ENCODE measurements at places on chromosomes 1 and 21. TPM values are rescaled to one million over a fixed set of nuclear protein-coding genes. Genes with fewer than 3 reads are reported as not detected.

Gene HPDL
- total RNA-seq = 1.9 TPM

Gene MCOLN2
- 1.2 TPM for total RNA-seq

Gene HFM1
- not detected for total RNA-seq

Gene AK5
- not detected for total RNA-seq

Gene ACTA1
- total RNA-seq = not detected

Gene OR2T35
- not detected for total RNA-seq

Gene SMG5
- 53.5 TPM for total RNA-seq

Gene NBL1
- 114 TPM for total RNA-seq

Gene PPOX
- 7.5 TPM for total RNA-seq

Gene DISP3
- total RNA-seq = under 0.01 TPM

Gene CRYAA
- total RNA-seq = not detected

Gene CBR1
- total RNA-seq = 134 TPM

Gene ST6GALNAC3
- 0.72 TPM for total RNA-seq

Gene INSRR
- total RNA-seq = not detected

Gene CASQ1
- not detected for total RNA-seq

Gene HSPA6
- total RNA-seq = 24.3 TPM

Gene GNL2
- 62.2 TPM for total RNA-seq

Gene S100A7
- total RNA-seq = not detected

Gene RAB3B
- total RNA-seq = 9.2 TPM

Gene PADI2
- 25.5 TPM for total RNA-seq

Data from tracheal epithelial cell (primary cell).